Astrocyte (in vitro differentiated cells and primary cell): ENCODE measurements at places on chromosomes 16 and 17. TPM values are rescaled to one million over a fixed set of nuclear protein-coding genes. Genes with fewer than 3 reads are reported as not detected.

SLC12A3 gene
- 0.07 and 0.18 TPM in 2 replicates for total RNA-seq

GRCh38 chr17:12974005-12974531 lies 43.8 kb downstream of the ELAC2 start:
- peaks cover 3% of the 10 kb centered on the region for H3K4me1 ChIP-seq
- no peaks in the 10 kb centered on the region for H3K36me3 ChIP-seq
- peak overlapping the region; percentile 49 for H3K4me3 ChIP-seq

NPB gene
- total RNA-seq = 2.0 and 2.7 TPM in 2 replicates

SOST gene
- total RNA-seq = not detected in 2 replicates

- H3K4me3 ChIP-seq = no peak overlapping the region
- H3K4me1 ChIP-seq = no peaks in the 10 kb centered on the region
- no peaks in the 10 kb centered on the region for H3K36me3 ChIP-seq
- H3K27ac ChIP-seq = no peak overlapping the region
- H3K27me3 ChIP-seq = peaks cover 7% of the 10 kb centered on the region
Observed at GRCh38 chr16:82006036-82006435, 5.2 kb downstream of the SDR42E1 start.

GPS2 gene
- total RNA-seq = 41.7 and 49.8 TPM in 2 replicates

DNA sequence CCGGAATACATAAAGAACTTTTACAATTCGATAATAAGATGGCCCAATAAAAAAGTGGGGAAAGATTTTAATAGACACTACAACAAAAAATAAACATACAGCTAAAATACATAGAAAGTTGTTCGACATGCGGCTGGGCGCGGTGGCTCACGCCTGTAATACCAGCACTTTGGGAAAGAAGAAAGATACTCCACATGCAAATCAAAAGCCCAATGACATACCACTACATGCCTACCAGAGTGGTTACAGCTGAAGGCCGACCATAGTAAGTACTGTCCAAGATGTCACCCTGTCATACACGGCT lies 9.3 kb downstream of the PRCD start:
- peaks cover 36% of the 10 kb centered on the region for H3K4me1 ChIP-seq
- no peak overlapping the region for H3K27ac ChIP-seq
- DNase-seq = no peak
- H3K4me3 ChIP-seq = no peak overlapping the region
- H3K27me3 ChIP-seq = no peaks in the 10 kb centered on the region

DNA sequence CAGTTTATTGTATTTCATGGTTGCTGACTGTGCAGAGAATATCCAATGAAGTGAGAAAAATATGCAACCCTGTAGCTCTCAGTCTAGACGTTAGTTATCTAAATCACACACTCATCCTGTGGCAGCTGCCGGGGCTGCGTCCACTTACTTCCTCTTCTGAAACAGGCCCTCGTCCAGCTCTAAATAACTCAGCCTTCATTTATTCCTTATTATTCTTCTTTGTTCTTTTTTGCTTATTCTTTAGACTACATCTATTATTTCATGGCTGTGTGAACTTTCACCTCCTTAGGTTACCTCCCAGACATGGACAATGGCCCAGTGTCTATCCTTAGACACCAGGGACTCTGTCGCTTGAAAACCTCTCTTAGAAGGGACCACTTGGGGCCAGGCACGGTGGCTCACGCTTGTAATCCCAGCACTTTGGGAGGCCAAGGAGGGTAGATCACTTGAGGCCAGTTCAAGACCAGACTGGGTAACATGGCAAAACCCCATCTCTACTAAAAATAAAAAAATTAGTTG lies 3.4 kb upstream of the THUMPD1 start:
- DNase-seq = no peak
- no peak overlapping the region for H3K4me3 ChIP-seq
- no peaks in the 10 kb centered on the region for H3K27me3 ChIP-seq
- no peaks in the 10 kb centered on the region for H3K36me3 ChIP-seq
- H3K4me1 ChIP-seq = peaks cover 3% of the 10 kb centered on the region
- no peak overlapping the region for H3K27ac ChIP-seq

PMFBP1 gene
- 1.2 TPM in 2 replicates for total RNA-seq

- no peak for DNase-seq
- peaks cover 9% of the 10 kb centered on the region for H3K4me1 ChIP-seq
- no peak overlapping the region for H3K4me3 ChIP-seq
- H3K27ac ChIP-seq = no peak overlapping the region
Observed at GRCh38 chr17:29379084-29379991, 10.8 kb upstream of the TAOK1 start.

CMTM2 gene
- not detected in 2 replicates for total RNA-seq

GRCh38 chr17:14594690-14595089 lies 293.8 kb downstream of the HS3ST3B1 start:
- no peak overlapping the region for H3K4me3 ChIP-seq
- H3K36me3 ChIP-seq = no peaks in the 10 kb centered on the region
- no peak for DNase-seq
- no peak overlapping the region for H3K27ac ChIP-seq
- H3K4me1 ChIP-seq = no peaks in the 10 kb centered on the region
